ENCODE measurements at places on chromosomes 7 and 10. TPM values are rescaled to one million over a fixed set of nuclear protein-coding genes. Genes with fewer than 3 reads are reported as not detected.

GRCh38 chr10:103067484-103067883 lies 125.6 kb downstream of the NT5C2 start:
- H3K27me3 ChIP-seq = no peaks in the 10 kb centered on the region
- no peak overlapping the region for H3K27ac ChIP-seq
- H3K36me3 ChIP-seq = no peaks in the 10 kb centered on the region
- peaks cover 23% of the 10 kb centered on the region for H3K4me1 ChIP-seq
- DNase-seq = no peak

- no peak overlapping the region for H3K4me3 ChIP-seq
- H3K27me3 ChIP-seq = no peaks in the 10 kb centered on the region
- H3K36me3 ChIP-seq = no peaks in the 10 kb centered on the region
- no peak overlapping the region for H3K27ac ChIP-seq
- H3K4me1 ChIP-seq = no peaks in the 10 kb centered on the region
- no peak for DNase-seq
Measured at GRCh38 chr7:70091362-70091761, 493.1 kb downstream of the AUTS2 start.

DNA sequence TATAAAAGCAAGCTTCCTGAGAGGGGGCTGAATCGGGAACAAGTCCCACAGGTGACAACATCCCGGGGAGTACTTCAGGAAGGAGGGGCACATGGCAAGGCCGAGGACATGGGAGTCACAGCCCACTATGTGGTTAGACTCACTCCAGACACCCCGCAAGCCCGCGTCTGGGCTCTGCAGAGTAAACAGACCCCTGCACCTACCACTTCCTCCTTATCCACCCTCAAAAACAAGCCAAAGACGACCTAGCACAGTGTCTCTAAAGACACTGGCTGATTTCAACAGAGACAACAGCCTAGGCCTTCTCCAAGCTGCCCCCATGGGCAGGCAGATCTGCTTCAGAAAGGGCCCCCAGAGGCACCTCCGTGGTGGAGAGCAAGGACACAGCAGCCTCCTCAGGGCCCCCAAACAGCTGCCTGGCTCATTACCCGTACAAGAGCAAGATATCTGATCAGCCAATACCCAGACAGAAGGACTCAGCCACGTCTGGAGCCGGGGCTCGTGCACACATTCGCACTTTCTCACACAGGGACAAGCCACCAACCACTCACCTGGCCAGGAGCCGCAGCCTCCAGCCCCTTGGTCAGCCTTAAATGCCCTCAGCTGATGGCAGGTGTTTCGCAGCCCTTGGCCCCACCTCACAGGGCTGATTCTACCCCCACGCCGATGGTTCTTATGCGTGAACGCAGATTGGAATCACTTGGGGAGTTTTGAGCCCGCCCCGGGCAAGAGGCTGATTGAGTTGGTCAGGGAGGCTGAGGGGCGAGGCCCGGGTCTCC lies 10.7 kb upstream of the KPNA7 start:
- no peak for DNase-seq
- H3K27me3 ChIP-seq = no peaks in the 10 kb centered on the region
- H3K4me1 ChIP-seq = peaks cover 11% of the 10 kb centered on the region
- H3K27ac ChIP-seq = no peak overlapping the region

DNA sequence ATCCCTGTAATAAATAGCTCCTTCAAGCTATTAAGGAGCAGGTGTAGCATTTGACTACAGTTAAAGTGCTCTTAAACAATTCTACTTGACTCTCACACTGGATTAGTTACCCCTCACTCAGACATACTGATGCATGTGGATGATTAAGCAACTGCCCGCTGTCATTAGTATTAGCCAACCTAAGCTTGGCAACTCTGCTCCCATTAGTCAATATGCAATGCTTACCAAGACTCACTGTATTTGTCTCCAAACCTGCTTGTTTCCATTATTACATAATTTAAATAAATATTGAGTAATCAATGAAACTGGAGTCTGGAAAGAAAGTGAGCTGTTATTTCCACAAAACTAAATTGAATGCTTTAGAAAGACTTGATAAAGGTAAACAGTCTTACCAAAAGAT lies 144.0 kb upstream of the ASAH2 start:
- no peak overlapping the region for H3K27ac ChIP-seq
- H3K36me3 ChIP-seq = no peaks in the 10 kb centered on the region
- DNase-seq = no peak
- H3K4me3 ChIP-seq = no peak overlapping the region
- H3K27me3 ChIP-seq = no peaks in the 10 kb centered on the region

XRCC2 gene
- total RNA-seq = 16.6 TPM
